ENCODE measurements at places on chromosomes 7 and 10.

- no peak for DNase-seq
Measured at GRCh38 chr7:141884539-141885225, 31.5 kb upstream of the OR9A4 start.

DNA sequence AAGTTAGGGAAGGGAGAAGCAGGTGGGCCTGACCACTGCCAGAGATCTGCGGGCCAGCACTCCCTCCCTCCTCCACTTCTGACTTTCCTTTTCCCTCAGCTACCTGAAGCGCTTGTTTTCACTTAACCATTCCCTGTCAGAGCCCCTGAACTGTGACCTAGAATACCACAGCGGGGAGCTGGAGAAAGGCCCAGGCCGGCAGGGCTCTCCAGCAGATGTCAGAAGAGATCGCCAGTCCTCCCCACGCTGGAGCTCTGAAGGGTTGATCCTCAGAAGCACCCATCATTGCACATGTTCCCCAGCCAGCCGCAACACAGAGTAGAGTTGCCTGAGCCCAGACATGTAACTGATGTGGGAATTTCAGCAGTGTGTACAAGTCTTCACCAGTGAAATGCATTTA lies 44.4 kb upstream of the GAD2 start:
- no peak for DNase-seq

- DNase-seq: no peak
Measured at GRCh38 chr10:49135575-49136313, 1.9 kb upstream of the FAM170B start.

DNA sequence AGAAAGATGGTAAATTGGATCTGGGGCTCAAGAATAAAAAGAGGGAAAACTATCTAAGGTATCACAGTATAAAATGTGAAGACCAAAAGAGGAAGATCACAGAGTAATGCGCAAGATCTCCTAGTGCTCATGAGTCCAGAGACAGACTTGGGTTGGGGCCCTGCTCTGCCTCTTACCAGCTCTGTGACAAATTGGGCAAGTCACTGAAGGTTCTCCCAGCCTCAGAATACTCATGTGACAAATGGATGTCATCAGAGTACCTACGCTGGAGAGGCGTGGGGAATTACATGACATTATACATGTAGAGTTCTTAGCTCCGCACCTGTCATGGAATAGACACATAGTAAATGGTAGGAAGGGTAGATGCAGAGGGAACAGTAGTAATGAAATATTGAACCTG lies 124.4 kb downstream of the DOCK4 start:
- no peak for DNase-seq

DNA sequence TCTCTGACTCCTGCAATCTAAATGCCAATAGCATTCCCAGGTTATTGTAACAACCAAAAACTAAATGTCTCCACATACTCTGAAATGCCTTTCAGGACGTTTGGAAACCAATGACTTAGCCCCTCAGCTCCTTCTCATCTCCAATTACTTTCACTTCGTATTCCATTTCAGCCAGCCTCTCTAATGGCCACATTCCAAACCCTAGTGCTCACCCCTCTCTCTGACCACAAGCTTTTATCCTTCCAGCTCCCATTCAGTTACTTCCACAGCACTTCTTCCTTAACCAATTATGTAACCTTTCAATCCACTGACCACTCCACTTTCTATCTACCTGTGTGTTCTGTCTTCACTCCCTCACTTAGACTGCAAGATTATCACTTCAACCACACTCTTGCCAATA lies 4.3 kb downstream of the NOC3L start:
- DNase-seq: no peak

GRCh38 chr7:148318102-148318811 lies 272.3 kb upstream of the C7orf33 start:
- no peak for DNase-seq
